ENCODE measurements at places on chromosomes 12 and 14.

- DNase-seq, result no peak
Observed at GRCh38 chr14:96221109-96221650, 16.5 kb downstream of the BDKRB2 start.

DNA sequence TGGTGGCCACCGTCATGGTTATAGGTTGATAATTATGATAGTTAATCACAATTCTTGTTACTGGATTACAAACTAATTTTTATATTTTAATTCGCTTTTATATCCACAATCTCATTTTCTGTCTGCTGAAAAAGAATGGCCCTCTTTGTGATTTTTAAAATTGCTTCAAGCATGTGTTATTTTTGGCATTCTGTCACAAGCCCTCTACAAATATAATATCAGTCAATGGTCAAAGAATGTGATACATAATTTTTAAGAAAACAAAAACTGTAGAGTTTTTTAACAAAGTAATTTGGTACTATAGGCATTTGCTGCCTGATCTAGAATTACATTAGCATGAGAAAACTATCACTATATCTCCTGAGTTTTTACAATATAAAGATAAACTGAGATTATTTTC, 352.0 kb upstream of the TMTC1 start:
- no peak for DNase-seq

- no peak for DNase-seq
Observed at GRCh38 chr14:68749487-68750475, 43.1 kb downstream of the ZFP36L1 start.

- no peak for DNase-seq
Observed at GRCh38 chr12:6192604-6193380, 7.4 kb upstream of the CD9 start.

GRCh38 chr14:34792598-34792997, 78.2 kb upstream of the CFL2 start:
- no peak for DNase-seq

- DNase-seq, result no peak
Observed at GRCh38 chr14:55964821-55965220, 153.4 kb upstream of the PELI2 start.

DNA sequence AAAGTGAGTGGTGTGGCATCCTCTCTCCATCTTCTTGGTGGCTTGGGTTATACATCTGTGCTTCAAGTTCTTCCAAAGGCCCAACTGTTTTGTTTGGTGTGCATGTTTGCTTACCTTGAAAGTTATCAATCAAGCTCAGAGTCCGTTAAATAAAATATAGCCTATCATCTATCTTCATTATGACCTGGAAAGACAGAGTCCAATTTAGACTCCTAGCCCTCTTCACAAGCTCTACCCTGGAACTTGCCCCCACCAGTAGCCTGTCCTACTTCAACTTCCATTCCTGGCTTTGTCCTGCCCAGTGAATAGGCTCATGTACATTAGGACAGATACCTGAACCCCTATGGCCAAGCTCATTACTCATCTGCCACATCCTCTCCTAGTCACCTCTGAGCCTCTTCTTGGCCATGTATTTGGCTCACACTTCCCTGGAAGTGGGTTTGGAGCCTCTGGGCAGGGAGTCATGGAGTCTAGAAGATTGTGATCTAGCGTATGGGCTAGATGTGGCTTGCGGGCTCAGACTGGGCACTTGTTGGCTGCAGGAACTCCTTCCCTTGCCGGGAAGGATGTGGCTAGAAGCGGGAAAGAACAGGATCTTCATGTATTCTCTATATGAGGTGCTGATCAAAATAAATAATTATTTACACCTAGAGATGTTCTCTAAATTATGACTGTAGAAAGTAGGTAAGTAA, 6.4 kb upstream of the SSTR1 start:
- no peak for DNase-seq

DNA sequence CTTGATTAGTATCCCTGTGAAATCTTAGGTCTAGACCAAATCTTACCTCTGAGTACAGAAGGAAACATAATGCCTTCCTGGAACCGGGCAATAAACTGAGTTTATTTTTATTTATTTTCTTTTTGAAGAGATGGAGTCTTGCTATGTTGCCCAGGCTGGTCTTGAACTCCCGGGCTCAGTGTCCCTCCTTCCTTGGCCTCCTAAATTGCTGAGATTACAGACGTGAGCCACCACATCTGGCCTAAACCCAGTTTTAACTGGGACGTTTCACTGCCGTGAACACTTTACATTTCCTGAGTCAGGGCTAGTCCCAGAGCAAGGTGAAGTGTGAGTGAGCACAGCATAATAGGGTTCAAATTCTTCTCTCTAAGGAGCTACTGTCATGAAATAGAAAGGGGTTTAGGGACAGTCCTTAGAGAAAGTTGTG, 671 bp downstream of the GUCY2C start:
- no peak for DNase-seq

DNA sequence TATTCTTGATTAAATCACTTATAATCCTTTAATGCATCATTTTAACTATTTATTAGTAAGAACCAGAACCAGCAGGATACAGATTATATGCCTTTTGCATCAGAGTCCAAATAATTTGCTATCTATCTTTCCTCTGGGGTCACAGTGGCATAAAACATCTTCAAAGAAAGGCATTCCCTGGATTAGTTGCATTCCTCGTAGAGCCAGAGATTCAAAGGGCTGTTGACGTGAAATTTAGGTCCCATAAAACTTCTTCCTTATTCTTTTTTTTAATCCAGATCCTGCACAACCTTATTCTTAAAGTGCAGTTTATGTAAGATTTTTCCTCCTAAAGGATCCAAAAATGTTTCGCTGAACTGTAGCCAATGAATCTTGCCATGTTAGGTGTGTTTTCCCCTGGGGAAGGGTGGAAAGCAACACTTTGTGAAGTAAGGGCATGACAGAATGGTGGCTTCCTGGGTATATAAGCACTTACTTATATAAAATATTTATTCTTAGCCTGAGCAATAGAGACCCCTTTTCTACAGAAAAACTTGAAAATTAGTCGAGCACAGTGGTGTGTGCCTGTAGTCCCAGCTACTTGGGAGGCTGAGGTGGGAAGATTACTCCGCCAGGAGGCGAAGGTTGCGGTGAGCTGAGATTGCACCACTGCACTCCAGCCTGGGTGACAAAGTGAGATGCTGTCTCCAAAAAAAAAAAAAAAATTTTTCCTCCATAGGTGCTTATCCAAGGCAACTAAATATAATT, 208.7 kb downstream of the PCNX1 start:
- DNase-seq, result no peak

GRCh38 chr12:123595729-123596128, 6.2 kb upstream of the DDX55 start:
- DNase-seq, result no peak

GRCh38 chr14:25349269-25349668, 299.3 kb upstream of the STXBP6 start:
- DNase-seq, result no peak

DNA sequence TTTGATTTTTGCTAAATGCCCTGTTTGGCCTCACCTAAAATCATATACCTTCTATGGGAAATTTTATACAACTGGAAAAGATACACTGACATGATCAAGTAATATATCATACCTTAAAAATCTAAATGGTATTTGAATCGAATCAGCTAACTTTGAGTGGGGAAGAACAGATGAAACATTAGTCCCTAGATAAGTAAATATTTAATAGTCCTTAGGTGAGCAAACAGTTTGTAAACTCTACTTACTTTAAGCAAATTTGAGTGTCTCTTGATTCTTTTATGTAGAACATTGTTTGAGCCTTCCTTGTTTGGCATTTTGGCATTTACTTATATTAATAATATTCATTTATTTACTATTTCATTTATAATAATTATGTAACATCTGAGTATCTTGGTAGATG, 195.7 kb upstream of the GARIN2 start:
- no peak for DNase-seq

GRCh38 chr12:53585448-53586125, 40.6 kb downstream of the ATF7 start:
- no peak for DNase-seq

DNA sequence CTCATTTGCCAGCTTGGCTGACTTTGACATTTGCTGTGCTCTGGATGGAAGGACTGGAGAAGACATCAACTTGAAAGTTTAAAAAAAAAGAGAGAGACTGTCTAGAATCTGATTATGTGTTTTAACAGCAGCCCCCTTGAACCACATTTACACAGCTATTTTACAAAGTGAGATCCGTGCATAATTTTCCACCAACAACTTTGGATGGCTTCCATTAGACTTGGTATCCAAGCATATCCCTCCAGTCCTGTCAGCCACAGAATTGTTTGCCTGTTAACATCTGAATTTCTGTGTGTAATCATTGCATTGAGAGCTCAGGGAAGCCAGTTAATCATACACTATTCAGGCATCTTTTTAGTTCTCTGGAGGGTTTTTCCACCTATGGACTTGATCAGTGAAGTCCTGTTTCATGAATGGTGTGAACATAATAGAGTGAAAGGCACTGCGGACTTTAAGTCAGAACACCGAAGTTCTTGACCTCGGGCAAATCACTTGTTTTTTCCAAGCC, 93.7 kb downstream of the SAMD4A start:
- no peak for DNase-seq

DNA sequence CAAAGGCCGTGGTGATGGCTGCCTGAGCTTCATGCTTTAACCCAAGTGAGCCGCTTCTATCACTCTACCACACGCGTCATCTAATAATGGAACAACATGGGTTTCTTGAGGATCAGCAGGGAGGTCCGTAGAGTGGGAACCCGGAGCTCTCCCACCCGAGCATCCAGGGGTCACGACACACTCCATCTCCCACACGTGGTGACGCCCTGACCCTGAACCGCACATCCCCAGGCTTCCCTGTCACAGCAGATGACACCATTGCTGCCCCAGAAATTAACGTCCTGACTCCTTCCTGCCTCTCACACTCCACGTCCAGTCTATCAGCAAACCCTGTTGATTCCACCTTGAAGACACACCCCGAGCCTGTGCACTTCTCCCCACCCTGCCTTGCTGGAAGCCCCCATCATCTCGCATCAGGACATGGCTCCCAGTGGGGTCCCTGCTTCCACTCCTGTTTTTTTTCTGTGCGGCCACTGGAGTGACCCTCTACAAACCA, 163.2 kb downstream of the PIWIL1 start:
- no peak for DNase-seq

DNA sequence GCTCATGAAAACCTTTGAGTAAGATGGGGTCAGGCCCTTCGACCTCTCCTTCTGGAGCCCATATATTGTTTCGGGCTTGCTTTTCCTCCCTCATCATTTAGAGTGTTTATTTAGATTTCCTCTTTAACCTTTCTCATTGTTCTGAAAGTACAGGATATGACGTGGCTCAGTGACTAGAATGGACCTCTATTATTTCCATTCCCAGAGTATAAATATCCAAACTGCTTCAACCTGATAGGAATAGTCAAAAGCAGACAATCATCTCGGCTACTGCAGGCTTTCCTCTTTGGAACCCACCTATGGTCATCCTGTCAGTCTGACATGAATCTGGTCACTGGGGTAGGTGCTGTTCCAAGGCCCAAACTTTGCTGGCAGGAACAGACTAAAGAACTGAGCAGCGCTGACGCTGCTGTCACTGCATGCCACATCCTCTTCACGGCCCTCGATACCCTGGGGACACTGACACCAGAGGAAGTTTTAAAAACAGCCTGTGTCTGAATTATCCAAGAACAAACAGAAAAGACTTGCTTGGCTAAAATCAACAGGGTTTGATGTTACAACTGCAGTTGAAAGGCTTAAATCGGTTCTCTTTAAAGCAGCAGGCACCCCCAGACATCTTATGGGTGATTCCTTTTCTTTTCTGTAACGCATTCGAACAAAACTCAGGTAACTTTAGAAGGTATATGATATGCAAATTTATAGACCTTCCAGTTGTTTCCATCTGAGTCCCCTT, 5.0 kb upstream of the DDX47 start:
- peak; percentile 38 for DNase-seq

GRCh38 chr14:77067632-77068516, 30.2 kb upstream of the CIPC start:
- DNase-seq, result peak; percentile 42

GRCh38 chr14:62307844-62308243, 545.6 kb downstream of the SNAPC1 start:
- DNase-seq, result no peak

- DNase-seq, result no peak
Observed at GRCh38 chr14:71905860-71906259, 26.4 kb upstream of the RGS6 start.

DNA sequence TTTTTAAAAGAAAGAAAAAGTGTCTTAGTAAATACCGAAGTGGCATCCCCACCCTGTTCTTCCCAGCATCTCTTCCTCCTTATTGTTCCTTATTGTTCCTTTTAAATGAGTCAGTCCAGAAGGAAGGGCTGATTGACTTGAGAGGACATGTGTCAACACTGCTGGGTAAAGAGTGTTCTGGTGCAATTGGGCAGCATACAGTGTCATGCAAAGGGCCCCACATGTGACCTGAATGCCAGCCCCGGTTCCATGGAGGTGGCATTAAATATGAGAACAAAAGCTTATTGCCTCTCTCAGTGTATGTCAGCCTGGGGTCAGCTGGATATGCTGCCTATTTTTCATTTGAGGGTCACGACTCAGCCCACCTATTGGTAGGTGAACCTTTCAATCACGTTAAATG, 58.9 kb upstream of the RIC8B start:
- no peak for DNase-seq

DNA sequence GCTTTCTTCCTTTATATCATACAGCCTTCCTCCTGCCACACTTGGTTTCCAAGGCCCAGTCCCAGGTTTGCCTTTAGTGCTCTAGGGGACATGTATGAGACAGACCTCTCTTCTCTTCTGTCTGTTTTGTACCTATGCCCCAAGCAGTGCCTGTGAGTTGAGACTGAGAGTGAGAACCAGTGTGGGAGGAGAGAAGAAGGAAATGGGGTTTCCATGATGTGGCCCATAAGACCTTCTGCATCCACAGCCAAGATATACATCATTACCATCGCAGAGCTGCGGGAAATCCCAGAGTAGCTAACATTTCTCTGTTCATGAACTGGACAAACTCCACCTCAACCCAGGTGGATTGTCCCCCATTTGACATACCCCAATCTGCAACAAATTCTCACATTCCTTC, 2.8 kb downstream of the TESPA1 start:
- DNase-seq, result peak; percentile 26

GRCh38 chr14:21078287-21078686, 8.2 kb downstream of the ARHGEF40 start:
- no peak for DNase-seq

DNA sequence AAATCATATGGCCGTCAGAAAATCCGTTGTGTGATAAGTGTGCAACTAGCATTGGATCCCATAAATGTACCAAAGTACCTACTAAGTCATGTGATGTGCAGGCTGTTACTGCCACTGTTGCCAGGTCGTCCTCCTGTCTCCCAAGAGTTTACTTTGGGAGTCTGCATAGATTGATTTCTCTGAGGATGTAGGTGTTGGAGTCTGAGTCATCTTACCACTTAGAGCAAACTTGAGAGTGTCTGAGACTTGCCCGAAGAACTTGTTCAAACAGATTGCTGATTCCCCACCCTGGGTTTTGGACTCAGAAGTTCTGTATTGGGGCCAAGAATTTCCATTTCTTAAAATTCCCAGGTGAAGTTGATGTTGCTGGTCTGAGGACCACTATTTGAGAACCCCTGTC, 11.4 kb downstream of the TMX1 start:
- no peak for DNase-seq

- peak; percentile 21 for DNase-seq
Observed at GRCh38 chr12:110349514-110350151, 53.9 kb downstream of the ANAPC7 start.

GRCh38 chr12:13093191-13093847, 10.1 kb downstream of the GSG1 start:
- no peak for DNase-seq

Measured in activated CD4-positive, alpha-beta T cell treated with anti-CD3 and anti-CD28 coated beads for 1 hour (primary cell).